ENCODE measurements at places on chromosomes 7 and 10.
A peak's percentile ranks its signal among the peaks of the same experiment; 100 is the strongest.

GRCh38 chr10:124341768-124342135 lies 77.0 kb downstream of the OAT start:
- DNase-seq: no peak

DNA sequence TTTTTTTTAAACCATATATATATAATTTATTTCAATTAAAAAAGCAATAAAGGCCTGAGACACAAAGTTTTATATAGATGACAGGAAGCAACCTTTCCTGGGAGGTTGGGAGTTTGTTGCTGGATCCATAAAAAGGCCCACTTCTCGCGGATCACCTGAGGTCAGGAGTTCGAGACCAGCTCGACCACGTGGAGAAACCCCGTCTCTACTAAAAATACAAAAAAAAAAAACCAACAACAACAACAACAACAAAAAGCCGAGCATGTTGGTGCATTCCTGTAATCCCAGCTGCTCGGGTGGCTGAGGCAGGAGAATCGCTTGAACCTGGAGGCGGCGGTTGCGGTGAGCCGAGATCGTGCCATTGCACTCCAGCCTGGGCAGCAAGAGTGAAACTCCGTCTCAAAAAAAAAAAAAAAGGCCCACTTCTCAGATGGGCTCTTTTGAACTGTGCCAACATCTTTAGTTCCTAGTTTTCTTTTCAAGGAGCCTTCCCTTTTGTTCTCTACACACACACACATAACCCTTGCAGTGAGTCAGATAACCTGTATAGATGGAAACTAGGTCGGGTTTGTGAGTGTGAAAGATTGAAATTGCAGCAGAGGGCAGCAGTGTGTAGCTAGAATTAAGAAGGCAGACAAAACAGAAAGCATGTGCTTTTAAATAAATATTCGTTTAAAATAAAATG lies 1.2 kb upstream of the SMNDC1 start:
- DNase-seq: no peak

DNA sequence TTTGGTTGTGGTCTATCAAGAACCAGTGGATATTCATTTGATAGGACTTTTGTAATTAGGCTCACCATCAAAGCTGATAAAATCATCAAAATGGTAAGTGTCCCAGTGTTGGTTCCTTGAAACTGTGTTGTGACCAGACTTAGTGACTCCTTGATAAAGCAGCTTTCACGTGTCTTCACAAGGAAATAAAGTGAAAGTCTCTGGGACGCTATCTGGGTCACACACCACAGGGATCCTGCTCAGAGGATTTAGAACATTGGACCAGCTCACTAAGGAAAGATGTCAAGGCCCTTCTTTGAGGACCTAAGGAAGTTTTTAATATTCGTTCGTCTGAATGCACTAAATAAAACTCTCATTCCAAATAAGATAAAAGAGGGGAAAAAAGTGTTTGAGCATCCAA lies 193.1 kb downstream of the RNLS start:
- DNase-seq: no peak

DNA sequence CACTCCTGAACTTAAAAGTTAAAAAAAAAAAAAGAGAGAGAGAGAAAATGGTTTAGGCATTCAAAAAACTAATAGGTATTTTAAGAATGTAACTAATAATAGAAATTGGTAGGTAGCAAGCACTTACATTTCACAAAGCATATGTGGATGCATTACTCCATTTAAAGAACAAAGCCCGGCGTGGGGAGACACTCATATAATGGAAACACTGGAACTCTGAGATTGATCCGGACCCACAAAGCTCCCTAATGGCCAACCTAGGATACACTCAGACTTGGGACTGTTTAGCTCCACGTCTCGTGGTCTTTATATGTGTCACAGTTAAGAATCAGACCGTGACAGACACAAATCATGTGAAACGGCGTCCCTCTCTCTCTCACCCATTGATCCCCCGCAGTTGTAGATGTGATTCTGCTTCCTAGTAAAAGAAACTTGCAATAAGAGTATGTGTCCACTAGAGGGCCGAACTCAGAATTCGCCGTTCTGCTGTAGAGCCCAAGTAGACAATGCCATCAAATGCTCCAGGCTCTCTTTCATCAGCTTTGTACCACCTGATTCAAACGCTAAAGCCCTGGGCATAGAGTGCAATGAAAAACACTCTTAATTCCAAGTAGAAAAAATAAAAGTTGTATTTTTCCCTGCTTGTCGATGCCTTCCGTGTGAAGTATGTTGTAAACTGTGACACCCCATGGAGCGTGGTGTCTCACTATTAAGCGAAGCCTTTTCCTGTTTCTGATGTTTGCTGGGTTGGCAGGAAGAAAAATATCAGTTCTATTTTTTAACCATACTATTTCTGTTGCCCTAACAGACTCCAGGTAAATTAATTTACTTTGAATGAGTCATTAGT lies 429.0 kb upstream of the MTPN start:
- DNase-seq: peak; percentile 90
